ENCODE measurements at places on chromosomes 1 and 21.

DNA sequence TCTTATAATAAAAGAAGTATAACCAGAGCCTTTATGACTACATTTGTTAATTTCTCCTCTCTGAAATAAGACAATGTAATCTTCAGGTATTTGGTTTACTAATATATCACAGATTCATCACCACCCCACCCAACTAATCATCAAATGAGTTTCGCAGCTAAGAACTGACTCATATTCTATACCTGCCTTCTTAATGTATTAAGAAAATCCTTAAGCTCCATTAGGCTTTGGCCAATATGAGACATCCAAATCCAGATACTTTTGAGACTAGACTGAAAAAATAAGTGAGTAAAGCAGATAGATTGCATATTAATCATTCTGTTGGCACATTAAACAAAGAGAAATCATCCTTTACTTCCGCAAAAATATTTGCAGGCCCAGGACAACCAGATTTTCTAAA, 18.7 kb upstream of the FMO2 start:
- no peak for DNase-seq
- no peak overlapping the region for H3K4me3 ChIP-seq
- H3K36me3 ChIP-seq: no peaks in the 10 kb centered on the region

DNA sequence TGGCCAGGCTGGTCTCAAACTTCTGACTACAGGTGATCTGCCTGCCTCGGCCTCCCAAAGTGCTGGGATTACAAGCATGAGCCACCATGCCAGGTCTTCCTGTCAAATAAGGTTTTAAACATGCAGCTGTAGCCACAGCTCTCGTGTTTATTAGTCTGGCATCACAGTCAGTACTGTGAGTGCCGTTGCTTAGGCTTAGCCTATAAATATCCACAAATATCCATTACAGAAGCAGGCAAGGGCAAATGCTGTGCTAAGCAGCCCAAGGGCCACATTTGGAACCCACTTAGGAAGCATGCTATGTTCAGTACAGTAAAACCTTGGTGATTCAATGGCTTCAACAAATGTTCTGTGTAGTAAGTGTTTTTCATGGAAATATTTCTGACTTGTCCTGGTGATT, 75.9 kb downstream of the KIF1B start:
- DNase-seq: no peak
- H3K27me3 ChIP-seq: no peaks in the 10 kb centered on the region
- peaks cover 14% of the 10 kb centered on the region for H3K36me3 ChIP-seq
- no peak overlapping the region for H3K4me3 ChIP-seq

- no peaks in the 10 kb centered on the region for H3K27me3 ChIP-seq
- peak within 1 kb of the TSS; percentile 80 for H3K27ac ChIP-seq
- peak within 1 kb of the TSS; percentile 88 for H3K4me3 ChIP-seq
- H3K4me1 ChIP-seq: peaks cover 6% of the 10 kb centered on the region
- no peaks in the 10 kb centered on the region for H3K36me3 ChIP-seq
- peak; percentile 87 for DNase-seq
These were observed at the start of the genes AMPD2 and GNAT2 for GRCh38 chr1:109619576-109620400. TSS of gene AMPD2 (plus strand) at chr1:109619837. CDS start at chr1:109621176, 1,339 bp downstream. TSS of gene GNAT2 (minus strand) at chr1:109619616. CDS start at chr1:109612870, 6,746 bp downstream.

DNA sequence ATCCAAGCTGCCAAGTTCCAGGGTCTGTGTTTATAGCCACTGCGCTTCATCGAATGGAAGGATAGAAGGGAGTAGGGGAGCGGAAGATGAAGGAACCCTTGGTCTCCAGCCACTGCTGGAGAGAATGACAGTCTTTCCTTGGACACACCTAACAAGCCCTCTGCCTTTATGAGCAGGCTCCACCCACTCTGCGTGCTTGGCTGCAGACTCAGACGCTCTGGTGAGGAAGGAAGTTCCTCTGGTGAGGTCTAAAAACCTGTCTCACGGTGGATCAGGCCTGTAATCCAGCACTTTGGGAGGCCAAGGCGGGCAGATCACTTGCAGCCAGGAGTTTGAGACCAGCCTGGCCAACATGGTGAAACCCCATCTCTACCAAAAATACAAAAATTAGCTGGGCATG, 55.4 kb downstream of the MATN1 start:
- DNase-seq: peak; percentile 34
- no peaks in the 10 kb centered on the region for H3K27me3 ChIP-seq
- H3K36me3 ChIP-seq: no peaks in the 10 kb centered on the region
- no peak overlapping the region for H3K4me3 ChIP-seq

DNA sequence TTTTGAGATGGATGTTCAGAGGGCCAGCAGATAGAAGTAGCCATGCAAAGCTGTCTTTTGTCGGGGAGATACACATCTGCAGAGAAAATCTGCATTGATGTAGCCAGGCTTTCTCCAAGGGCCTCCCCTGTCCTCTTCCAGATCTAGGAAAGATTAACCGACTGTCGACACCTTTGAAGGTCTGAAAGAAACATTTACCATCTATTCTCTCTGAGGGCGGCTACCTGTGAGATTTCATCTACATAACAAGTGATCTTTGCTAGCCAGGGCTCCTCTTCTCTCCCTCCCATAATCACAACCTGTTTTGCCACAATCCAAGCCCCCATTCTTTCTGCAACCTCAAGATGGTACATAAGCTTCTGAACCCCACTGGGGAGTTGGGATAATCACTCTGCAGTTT, 193.6 kb downstream of the RGS7 start:
- no peak overlapping the region for H3K27ac ChIP-seq
- DNase-seq: no peak
- H3K4me3 ChIP-seq: no peak overlapping the region

DNA sequence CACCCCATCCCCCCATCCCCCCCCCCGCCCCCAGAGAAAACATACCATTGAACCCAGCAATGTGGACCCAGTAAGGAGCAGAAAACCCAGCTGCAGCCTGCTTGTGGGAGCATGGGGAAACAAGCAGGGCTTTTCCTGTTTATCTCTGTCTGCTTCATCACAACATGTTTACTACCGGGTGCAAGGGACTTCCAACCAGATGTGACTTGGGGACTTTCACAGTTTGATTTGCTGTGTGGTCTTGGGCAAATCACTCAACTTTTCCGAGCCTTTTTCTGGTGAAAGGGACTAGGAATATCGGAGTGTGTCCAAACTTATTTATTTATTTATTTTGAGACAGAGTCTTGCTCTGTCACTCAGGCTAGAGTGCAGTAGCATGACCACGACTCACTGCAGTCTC, 3.2 kb downstream of the TMCC2 start:
- no peaks in the 10 kb centered on the region for H3K36me3 ChIP-seq
- peaks cover 15% of the 10 kb centered on the region for H3K4me1 ChIP-seq
- no peak overlapping the region for H3K27ac ChIP-seq
- DNase-seq: no peak

DNA sequence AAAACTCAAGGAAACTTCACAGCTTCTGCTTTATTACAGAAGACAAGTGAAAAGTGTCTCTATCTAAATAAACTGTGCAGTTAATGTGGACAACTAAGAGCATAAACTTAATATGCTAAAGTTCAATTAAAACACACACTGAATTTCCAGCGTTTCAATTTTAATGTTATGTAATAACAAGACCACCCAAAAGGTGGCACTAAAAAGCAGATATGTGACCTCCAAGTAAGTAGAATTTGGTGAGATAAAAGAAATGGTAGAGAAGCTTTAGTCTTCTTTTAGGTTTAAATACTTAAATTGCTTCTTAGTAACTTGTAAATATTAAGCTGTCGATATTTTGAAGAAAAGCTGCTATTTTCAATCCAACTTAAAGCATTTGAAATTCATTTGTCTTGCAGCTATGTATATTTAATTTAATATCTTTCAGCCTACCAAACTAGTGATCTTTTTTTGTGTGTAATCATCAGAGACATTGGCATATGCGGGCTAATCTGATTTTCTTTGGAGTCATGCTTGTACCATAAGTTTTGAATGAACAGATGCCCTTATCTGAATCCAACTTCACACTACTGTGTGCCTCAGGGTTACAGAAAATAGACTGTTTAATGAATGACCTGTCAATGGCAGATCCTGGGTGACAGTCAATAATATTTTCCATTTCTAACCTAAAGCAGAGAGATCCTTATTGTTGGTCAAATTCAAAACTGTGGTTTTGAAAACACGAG, 36.5 kb upstream of the ADAMTS1 start:
- no peaks in the 10 kb centered on the region for H3K36me3 ChIP-seq
- peak; percentile 20 for DNase-seq
- no peak overlapping the region for H3K4me3 ChIP-seq

- no peak overlapping the region for H3K27ac ChIP-seq
- peak; percentile 53 for DNase-seq
- H3K27me3 ChIP-seq: no peaks in the 10 kb centered on the region
- H3K4me1 ChIP-seq: peaks cover 14% of the 10 kb centered on the region
These were observed 1.2 kb downstream of the PKN2 start for GRCh38 chr1:88685259-88685620.

DNA sequence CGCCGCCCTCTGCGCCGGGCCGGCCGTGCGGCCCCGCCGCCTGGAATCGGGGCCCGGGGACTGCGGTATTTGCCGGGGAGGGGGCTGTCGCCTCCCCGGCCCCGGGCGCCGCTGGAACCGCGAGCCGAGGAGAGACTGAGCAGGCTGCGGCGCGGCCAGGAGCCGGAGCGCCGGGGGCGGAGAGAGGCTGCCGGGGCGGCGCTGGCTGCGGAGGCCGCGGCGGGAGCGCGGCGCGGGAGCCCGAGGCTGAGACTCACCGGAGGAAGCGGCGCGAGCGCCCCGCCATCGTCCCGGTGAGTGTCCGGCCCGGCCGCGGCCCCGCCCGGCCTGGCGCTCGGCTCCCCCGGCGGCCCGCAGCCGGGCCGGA, 746 bp downstream of the DYRK1A start:
- H3K27ac ChIP-seq: peak overlapping the region; percentile 100
- H3K27me3 ChIP-seq: no peaks in the 10 kb centered on the region
- peaks cover 17% of the 10 kb centered on the region for H3K4me1 ChIP-seq

GRCh38 chr1:2382621-2383361, 8.6 kb downstream of the MORN1 start:
- H3K27ac ChIP-seq: no peak overlapping the region
- H3K4me1 ChIP-seq: no peaks in the 10 kb centered on the region
- no peaks in the 10 kb centered on the region for H3K27me3 ChIP-seq
- H3K36me3 ChIP-seq: peaks cover 2% of the 10 kb centered on the region
- peak; percentile 55 for DNase-seq

DNA sequence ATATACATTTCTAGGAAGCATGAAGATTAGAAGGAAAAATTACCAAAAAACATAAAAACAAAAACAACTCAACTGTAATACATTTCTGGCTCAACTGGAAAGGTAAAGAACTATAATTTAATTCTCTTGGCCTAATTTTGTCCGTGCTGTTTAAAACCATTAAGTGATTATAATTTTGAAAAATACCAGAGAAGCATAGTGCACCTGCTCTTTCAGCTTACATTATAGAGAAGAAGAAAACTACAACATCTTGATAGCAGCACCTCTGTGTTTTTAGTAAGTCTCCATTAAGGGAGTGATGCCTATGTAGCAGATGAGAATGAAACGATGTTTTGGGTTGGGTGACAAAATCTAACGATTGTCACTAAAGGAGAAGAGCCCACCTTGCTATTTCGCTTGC, 19.3 kb upstream of the MAN1A2 start:
- no peak overlapping the region for H3K4me3 ChIP-seq
- no peak for DNase-seq
- H3K27ac ChIP-seq: no peak overlapping the region
- no peaks in the 10 kb centered on the region for H3K27me3 ChIP-seq
- H3K4me1 ChIP-seq: no peaks in the 10 kb centered on the region
- no peaks in the 10 kb centered on the region for H3K36me3 ChIP-seq

DNA sequence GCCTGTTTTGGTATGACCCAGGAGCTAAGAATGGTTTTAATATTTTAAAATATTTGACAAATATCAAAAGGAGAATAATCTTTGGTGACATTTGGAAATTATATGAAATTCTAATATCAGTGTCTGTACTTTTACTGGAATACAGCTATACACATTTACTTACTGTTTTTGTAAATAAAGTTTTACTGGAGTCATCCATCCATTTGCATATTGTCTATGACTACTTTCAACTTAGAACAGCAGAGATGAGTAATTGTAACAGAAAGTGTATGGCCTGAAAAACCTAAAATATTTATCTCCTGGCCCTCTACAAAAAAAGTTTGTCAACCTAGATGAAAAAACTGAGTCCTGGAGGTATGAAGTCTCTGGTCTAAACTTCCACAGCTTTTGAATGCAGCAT, 5.8 kb upstream of the MAP3K7CL start:
- H3K4me1 ChIP-seq: no peaks in the 10 kb centered on the region
- H3K36me3 ChIP-seq: no peaks in the 10 kb centered on the region
- no peaks in the 10 kb centered on the region for H3K27me3 ChIP-seq
- DNase-seq: no peak
- H3K4me3 ChIP-seq: no peak overlapping the region

DNA sequence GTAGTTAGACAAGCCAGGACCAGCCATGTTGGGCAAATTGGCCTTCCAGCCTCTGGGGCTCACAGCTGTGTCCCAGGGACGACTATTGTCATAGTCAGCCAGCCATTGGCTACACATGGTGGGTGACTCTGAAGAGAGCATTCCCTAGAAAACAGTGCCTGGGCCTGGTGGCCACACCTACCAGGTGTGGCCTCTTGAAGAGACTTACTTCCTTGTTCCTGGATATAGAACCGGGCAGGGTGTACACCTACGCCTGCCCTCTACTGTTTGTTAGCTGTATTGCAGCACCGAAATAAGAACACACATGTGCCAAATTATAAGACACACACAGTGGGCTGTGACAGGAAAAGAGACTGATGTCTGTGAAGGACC, 134.6 kb upstream of the ARHGEF16 start:
- no peak overlapping the region for H3K4me3 ChIP-seq
- peaks cover 8% of the 10 kb centered on the region for H3K4me1 ChIP-seq
- no peak overlapping the region for H3K27ac ChIP-seq
- peak; percentile 66 for DNase-seq
- H3K27me3 ChIP-seq: peaks cover 12% of the 10 kb centered on the region

- no peak overlapping the region for H3K27ac ChIP-seq
- DNase-seq: no peak
- H3K4me1 ChIP-seq: no peaks in the 10 kb centered on the region
- no peak overlapping the region for H3K4me3 ChIP-seq
- H3K27me3 ChIP-seq: no peaks in the 10 kb centered on the region
These were observed 618.6 kb downstream of the RWDD3 start for GRCh38 chr1:95852483-95853070.

GRCh38 chr1:234525099-234525799, 46.3 kb upstream of the TARBP1 start:
- no peak overlapping the region for H3K27ac ChIP-seq
- H3K36me3 ChIP-seq: no peaks in the 10 kb centered on the region
- no peaks in the 10 kb centered on the region for H3K27me3 ChIP-seq
- DNase-seq: no peak
- H3K4me1 ChIP-seq: peaks cover 22% of the 10 kb centered on the region

- H3K36me3 ChIP-seq: no peaks in the 10 kb centered on the region
- DNase-seq: peak; percentile 50
- no peak overlapping the region for H3K27ac ChIP-seq
- H3K4me1 ChIP-seq: no peaks in the 10 kb centered on the region
These were observed 6.8 kb downstream of the RPE65 start for GRCh38 chr1:68442822-68443556.

DNA sequence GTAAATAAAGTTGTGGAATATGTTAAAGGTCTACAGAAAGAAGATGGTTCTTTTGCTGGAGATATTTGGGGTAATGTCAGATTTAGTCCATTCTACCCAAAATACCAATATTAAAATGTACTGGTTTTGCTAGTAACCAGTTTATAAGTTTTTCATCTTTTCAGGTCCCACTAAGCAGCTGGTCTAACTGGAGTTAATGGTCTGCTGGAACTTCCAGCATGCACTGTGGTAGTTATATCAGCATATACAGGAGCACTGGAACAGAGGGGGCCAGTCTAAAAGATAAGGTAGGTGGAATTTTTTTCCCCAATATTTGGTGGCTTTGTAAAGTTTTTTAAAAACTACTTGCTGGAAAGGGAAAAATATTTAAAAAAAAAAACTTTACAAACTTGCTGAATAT, 3.9 kb downstream of the RABGGTB start:
- no peaks in the 10 kb centered on the region for H3K27me3 ChIP-seq
- no peak for DNase-seq
- peaks cover 24% of the 10 kb centered on the region for H3K36me3 ChIP-seq
- H3K4me1 ChIP-seq: peaks cover 7% of the 10 kb centered on the region

- no peak for DNase-seq
- no peaks in the 10 kb centered on the region for H3K4me1 ChIP-seq
- H3K4me3 ChIP-seq: no peak overlapping the region
- no peaks in the 10 kb centered on the region for H3K27me3 ChIP-seq
These were observed 406.1 kb downstream of the PRDM2 start for GRCh38 chr1:14106126-14106525.
